EH (cell line): ENCODE measurements at places on chromosomes 6 and 20.
A peak's percentile ranks its signal among the peaks of the same experiment; 100 is the strongest.

- DNase-seq = peak; percentile 40
These were observed 79.0 kb upstream of the RGS17 start for GRCh38 chr6:153210083-153210482.

DNA sequence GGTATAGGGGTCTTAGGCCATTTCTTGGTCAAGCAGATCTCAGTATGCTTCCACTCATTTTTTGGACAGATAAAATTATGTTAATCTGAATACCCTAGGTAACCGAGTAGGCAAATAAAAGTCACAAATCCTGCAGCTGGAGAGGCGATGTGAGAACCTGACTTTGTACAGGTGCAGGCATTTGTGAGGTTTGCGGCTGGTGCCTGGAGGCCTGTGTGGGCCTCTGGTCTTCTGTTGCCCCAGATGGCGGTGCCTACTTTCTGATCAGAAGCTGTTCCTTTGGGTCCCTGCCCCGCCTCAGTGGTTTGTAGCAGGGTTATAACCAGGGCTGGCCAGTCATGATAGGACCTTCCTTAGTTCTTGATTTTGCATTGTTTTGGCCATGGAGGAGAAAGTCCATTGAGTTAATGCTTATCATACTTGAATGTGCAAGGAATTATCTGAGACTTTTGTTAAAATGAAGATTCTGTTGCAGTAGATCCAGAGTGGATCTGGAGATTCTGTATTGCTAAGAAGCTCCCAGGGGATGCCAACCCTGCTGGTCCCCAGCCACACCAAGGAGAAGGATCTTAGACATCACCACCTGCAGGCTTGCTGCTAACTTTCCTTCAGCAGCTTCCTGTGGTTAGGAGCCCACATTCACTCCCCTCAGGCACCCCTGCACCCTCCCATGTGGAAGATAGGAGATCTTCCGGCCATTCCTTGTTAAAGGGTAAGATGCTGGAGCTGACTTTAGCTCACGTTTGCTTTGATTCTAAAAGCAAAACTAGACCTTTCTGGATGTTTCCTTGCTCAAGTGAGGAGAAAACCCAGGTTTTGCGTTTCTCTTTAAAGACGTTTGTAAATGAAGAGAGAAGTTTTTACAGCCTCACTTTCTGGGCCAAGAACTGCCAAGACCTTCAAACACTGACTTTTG, 50.7 kb downstream of the LRRC1 start:
- DNase-seq = no peak

- DNase-seq = no peak
These were observed 85.3 kb upstream of the SLC22A23 start for GRCh38 chr6:3542032-3542640.

DNA sequence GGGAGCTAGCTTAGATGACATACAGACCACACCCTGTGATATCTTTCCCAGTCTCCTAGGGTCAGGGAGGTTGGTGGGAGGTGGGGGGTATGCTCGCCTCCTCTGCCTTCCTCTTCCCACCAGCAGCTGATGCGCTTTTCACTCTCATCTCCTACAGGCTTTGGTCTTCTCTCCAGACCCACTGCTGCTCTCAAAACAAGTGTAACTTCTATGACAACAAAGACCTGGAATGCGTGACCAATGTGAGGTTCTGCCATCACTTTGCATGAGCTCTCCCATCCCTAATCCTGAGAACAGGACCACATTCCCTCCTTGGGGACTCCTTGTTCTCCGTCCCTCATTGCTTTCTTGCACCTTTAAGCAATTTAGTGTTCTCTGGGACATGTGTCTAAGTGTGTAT, 2.7 kb downstream of the CTSA start:
- DNase-seq = peak; percentile 11

DNA sequence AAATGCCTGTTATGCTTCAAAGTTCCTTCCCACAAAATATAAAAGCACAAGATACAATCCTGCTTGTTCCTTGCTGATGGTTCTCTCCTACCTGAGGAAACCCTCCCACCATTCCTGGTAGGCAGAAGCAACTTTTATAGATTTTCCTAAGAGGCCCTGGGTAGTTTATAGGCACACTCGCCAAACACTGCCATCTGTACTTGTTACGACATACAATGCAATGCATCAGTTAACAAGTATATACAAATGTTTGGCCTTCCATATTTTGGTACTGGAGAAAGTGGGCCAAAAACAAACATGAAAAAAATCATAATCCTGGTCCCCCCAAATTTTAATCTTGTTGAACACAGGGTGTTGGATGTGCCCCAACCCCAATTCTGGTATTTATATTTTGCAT, 16.6 kb downstream of the MCM9 start:
- no peak for DNase-seq

DNA sequence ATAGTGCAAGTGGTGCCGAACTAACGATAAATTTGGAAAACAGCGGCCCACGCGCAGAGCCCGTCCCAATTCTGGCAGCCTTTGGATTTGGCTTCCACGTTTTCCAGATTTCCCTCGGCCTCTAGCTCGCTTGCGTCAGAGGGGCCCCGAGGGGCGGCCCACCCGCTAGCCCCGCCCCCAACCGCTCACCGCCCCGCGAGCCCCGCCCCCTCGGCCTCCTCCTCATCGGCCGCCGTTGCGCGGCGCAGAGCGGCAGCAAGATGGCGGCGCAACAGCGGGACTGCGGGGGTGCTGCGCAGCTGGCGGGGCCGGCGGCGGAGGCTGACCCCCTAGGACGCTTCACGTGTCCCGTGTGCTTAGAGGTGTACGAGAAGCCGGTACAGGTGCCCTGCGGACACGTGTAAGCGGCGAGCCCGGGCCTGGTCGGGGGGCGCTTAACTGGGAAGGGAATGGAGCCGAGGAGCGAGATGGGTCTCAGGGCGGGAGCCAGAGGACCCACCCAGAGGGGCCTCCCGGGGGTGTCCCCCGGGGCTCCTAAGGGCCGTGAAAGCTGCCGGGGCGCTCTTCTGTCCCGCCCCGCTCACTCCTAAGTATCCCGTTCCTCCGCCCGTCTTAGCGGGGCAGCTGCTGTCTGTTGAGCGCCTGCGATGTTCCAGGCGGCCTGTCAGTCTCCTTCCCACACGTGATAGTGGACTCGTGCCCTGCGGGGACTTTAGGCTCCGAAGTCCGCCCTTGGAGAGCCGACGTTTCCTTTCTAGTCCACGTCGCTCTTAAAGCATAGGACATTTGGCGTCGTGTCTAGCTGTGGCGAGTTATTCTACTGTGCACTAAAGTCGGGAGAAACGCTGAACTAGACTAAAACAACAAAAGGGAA, at the start of gene RNF114:
TSS of gene RNF114 (plus strand) at position 245 of the 874 bp plus-strand sequence. CDS start at position 261, 16 bp downstream.
- peak; percentile 88 for DNase-seq

DNA sequence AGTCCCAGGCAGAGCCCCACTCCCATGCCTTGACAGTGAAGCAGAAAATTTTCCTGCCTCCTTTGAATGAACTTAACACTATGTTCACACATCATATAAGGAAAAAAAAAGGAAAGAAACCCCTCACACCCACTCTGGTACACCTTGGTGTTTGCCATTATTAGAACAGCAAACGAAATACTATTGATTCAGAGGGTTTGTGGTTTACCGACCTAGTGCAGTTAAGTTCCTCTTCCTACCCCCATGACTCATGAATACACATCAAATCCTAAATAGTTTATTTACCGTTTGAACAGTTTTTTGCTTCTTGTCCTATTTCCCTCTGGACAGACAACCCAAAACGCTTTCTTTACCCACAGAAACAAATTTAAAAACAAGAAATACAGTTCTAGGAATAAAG, 237.7 kb downstream of the FOXA2 start:
- no peak for DNase-seq

GRCh38 chr20:63029358-63030121, 22.8 kb upstream of the BHLHE23 start:
- DNase-seq = no peak

DNA sequence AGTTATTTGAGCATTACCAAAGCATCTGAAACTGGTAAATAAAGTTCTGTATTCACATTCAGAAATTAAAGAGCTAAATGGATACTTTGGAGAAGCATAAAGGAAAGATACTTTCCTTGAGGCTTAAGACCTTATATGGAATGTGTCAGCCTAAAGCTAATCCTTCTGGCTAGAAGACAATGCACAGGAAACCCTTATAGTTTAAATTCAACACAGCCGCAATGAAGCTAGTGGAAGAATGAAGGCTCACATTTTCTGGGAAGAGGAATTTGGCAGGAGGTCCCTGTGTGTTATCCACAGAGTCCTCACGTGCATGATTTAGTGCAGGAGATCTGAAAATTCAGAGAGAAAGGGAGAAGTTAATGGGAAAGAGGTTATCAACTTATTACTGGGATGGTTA, 21.5 kb upstream of the CHD6 start:
- no peak for DNase-seq

DNA sequence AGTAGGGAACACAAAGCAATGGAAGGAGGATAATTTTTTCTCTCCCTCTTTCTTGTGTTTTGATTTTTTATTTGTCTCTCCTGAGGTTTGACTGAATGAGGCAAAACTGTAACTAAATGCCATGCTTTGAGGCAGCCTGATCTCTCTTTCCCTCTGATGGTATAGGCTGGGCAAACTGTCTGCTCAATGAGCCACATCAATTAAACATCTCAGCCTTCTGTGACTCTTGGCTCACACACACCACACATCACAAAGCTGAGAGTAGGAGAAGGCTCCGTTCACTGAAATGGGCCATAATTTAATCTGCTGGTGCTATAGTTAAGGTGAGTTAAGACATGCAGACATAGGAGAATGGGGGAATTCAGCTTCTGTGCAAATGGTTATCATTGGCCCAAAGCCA, 28.1 kb upstream of the SCGN start:
- no peak for DNase-seq

- peak; percentile 58 for DNase-seq
These were observed 16.7 kb downstream of the UNC5CL start for GRCh38 chr6:41022294-41022693.
